ENCODE measurements at places on chromosomes 1 and 21.

DNA sequence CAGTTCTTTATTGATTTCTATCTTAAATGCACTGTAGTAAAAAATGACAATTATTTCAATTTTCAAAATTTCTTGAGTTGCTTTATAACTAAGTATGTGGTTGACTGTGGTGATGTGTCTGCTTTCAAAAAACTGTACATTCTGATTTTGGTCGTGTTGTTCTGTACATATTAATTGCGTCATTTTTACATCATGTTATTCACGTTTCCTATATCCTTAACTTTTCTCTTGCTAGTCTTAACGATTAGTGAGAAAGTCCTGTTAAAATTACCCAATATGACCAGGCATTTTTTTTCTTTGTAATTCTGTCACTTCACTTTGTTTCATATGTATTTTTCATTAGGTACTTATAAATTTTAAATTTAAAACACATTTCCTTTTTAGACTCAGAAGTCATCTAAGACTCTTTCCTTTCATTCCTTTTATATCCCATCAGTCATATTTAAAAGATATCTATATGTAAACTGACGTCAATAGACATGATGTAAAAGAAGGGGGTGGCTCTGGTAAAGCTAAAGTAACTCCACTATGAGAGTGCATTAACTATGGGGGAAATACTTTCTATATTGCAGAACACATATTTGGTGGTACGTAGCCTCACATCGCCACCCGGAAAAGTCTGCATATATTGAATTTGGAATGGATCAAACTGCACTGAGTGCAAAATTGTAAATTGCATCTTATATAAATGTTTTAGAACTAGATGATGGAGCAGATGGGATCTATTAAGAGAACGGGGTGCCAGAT is 1.1 kb upstream of the COA6 start:
- DNase-seq = no peak

- no peak for DNase-seq
Observed at GRCh38 chr1:91148641-91149069, 126.8 kb upstream of the ZNF644 start.

DNA sequence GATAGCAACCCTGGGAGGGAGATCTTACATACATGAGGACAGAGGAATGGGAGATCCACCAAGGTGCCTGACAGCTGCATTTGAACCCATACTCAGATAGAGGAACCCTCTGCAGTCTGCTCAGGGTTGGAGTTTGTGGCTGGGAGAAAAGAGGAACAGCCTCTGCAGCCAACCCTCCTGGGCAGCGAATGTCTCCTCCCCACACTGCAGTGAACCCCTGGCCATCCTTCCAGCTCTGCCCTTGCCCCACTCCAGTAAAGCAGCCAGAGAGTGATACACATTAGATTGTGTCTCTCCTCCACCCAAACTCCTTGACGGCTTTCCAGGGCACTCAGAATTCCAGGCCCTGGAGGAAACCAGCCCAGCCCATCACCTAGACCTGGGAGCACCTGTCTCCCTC is 137.7 kb downstream of the RUNX1 start:
- no peak for DNase-seq

DNA sequence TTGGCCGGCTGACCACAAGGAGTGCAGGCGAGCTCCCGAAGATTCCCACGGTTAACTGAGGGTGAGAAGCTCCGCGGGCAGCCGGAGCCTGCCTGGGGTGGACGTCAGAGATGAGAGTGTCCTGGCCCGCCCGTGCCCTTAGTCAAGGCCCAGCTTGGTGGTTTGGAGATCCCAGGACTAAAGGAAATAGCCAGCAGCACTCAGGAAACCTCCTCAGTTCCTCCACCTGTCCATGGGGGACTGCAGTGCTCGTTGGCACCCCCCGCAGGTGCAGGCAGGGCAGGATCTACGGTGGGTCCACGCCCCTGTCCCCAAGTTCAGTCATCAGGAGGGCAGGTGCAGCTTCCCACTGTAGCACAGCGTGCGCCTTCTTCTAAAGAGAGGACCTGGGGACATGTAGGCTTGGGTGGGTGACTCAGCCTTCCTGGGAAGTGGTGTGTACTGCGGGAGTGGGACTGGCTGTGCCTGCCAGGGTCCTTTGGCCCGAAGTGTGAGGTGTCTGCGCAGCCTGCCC is 32.5 kb downstream of the SLX9 start:
- DNase-seq = no peak

- no peak for DNase-seq
Observed at GRCh38 chr1:48019714-48020315, 22.6 kb upstream of the TRABD2B start.

- DNase-seq = no peak
Observed at GRCh38 chr21:14080040-14080763, 130.6 kb downstream of the LIPI start.

- DNase-seq = no peak
Observed at GRCh38 chr1:242004751-242005495, 6.0 kb upstream of the MAP1LC3C start.

DNA sequence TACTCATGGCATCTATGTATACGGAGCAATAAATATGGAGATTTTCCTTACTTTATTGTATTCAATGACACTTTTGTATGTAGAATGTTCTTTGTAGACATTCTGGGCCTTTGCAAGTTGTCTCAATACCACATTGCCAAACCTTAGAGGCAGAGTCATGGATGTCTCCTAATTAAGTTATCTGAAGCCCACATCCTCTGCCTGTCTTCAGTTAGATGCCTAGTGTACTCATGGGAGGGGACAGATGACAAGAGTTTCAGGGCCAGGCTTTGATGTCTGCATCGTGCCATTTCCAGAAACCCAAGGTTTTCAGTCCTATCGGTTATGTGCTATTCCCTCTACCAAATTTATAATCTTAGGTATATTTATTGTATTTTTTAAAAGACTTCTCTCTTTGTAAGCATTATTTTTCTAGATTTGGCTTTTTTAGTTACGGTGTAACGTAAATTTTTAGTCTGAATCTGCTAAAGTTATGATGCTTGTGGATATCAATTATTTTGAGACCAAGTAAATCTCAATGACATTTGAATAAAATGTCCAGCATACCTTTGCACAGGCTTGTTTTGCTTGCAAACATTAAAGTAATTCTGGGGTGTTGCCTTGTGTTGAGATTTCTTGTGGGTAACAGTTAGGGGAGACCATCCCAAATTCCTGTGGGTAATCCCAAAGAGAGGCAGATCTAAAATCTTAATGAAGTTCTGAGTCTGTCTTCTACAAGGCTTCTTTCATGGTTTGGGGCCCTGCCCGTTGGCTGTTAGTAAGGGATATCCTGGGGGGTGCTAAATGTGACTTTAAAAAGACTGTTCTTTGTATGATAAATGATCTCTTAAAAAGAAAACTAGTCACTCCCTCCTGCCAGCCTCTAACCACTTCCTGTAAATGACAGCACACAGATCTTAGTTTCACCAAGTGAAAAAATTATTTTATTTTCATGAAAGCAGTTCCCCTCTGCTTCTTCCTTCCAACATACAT is 8.0 kb upstream of the MACF1 start:
- peak; percentile 40 for DNase-seq

DNA sequence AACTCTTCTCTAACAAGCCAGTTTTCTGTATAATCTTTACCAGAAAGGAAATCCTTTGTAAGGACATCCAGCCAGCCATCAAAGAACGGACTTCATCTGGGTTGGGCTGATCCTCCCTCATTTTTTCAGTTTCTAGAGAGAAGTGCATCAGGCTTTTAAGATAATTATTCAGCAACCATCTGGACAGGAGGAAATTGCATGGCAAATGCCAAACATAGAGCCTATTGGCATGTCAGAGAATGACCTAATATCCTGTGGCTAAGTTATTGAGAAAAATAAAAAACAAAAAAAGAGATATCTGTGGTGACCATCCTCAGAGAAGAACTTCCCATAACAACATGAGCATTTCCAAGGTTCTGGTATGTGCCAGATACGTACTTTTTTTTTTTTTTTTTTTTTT is 74.9 kb upstream of the BEND5 start:
- no peak for DNase-seq

DNA sequence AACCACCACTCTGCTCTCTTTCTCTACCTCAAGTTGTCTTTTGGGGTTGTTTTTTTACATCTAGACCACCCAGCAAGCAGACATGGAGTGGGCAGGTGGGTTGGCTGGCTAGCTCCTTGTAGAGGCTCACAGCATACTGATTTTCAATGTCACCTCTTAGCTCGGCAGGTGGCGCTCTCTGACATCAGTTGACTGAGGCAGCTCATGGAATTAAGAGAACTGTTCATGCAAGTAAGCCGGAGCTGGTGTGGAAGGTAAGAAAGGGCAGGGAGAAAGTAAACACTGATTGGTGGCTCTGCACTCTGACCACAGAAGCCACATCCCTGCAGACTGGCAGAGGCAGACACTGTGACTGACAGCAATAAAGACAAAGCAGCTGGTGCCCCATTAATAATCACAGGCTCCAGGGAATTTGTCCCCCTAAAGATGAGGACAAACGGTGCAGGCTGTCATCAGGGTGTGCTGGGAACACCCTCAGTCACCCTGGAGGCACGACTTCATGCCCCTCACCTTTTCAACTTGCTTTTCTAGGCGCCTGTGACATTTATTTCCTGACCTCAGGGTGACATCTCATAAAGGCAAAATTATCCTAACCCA is 226.8 kb downstream of the LMX1A start:
- no peak for DNase-seq

- no peak for DNase-seq
Observed at GRCh38 chr1:48027533-48027835, 30.3 kb upstream of the TRABD2B start.

DNA sequence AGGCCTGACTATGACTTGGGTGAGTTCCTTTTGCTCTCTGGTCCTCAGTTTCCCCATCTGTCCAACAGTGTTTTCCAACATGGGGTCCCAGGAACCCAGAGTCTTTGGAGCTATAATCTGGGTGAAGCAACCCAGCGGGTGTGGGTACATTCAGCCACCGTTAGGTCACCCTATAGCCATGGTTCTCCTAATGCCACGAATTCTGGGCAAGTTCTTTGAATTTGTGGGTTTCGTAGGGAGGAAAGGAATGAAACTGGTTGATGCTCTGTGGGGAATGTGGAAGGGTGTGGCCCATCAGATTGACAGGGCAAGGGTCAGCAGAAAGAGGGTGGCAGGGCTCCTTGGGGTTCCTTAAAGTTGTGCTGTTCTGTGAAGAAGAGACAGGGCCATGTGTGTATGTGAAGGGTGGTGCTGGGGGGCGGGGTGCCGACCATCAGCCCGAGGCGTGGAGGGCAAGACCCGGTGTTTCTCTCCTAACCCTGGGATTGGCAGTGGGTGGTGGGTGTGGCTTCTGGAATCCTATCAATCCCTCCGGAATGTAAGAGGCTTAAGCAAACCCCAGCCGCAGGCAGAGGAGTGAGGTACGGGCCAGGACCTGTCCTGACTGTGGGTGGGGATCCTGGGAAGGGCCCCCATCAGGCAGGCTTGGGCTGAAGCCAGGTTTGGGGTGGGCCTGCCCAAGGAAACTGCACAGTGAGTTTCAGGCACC is 35.5 kb upstream of the ZNF362 start:
- no peak for DNase-seq

- DNase-seq = no peak
Observed at GRCh38 chr1:154975409-154976059, 1.1 kb downstream of the CKS1B start.

DNA sequence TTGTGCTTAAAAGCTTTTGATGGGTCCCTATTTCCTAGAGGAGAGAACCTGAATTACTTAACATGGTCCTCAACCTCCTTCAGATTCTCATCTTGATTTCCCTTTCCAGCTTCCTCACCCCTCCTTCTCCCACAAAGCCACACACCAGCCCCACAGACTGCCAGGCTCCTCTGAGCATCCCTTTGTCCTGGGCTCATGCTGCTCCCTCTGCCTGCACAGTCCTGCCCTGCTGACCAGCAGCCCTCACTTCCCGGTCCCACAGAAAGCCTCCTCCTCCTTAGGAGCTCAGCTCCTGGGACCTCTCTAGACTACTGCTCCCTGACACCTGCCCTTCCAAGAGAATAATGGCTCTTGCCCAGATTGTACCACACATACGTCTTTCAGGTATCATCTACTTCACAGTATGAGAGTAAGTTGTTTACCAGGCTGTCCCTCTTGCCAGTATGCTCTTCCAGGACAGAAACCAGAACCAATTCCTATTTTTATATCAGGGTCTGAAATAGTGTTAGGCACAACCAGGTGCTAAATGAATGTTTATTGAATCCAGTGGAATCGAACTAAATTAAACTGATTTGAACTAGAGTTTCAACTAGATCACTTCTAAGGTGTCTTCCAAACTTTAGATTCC is 373.4 kb downstream of the LMX1A start:
- DNase-seq = no peak

DNA sequence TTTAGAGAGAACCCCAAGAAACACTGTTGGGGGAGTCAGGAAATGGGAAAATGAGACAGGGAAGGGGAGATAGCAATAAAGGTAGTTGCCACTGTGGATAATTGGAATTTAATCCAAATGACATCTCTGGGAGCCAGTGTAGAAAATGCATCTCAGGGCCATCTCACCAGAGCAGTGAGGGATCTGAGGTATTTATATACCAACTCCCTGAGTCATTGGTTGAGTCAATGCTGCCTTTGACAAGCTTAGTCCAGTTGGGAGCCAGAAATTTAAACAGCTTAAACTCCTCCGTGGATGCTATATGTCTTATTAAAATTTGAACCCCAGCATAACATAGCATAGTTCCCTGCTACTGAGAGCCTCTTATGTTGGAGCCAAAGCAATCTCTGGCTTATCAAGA is 140.3 kb downstream of the SLC30A10 start:
- DNase-seq = no peak

DNA sequence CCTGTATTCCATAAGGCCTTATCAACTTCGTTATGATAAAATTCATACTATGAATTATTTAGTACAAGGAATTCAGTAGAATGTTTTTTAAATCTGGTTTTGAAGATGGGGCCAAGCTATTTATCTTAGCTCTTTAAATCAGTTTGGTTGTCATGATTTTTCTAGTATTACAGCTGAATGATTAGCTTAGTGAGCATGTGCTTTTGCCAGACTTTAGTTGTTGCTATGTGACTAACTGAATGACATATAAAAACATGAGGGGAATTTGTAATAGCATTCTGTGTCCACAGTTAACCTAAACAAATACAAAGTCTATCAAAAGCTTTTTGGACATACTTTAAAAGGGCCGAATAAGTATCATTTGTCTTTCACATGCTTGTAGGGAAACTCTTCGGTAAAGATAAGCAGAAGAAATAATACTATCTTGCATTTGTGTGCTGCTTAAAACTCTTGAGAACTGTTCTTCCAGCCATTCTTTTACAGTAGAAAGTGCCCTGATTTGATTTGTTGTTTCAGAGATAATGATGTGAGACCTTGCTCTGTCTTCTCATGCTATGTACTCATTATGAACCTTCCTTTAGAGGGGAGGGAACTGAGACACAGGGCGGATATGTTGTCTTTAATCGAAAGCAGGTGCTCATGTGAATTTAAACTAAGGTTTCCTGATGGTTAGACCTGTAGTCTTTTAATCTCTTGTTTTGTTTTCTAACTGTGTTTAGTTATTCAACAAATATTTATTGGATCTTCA is 18.8 kb downstream of the NEK7 start:
- DNase-seq = no peak

Measured in activated CD4-positive, CD25-positive, alpha-beta regulatory T cell treated with anti-CD3 and anti-CD28 coated beads, Interleukin-2, amount 50 U/mL, for 16 hours (primary cell).